CD8-positive, alpha-beta T cell (primary cell): ENCODE measurements at places on chromosomes 6 and 20. TPM values are rescaled to one million over a fixed set of nuclear protein-coding genes. Genes with fewer than 3 reads are reported as not detected.

The CLPSL1 gene
- not detected for total RNA-seq

The NMBR gene
- total RNA-seq, result not detected

The SNX9 gene
- total RNA-seq, result 63.2 TPM

The MAS1 gene
- not detected for total RNA-seq

The TMEM30A gene
- total RNA-seq, result 19.4 TPM

The WFDC5 gene
- total RNA-seq, result not detected

The IL17F gene
- not detected for total RNA-seq

The MYLK4 gene
- 0.71 TPM for total RNA-seq
